ENCODE measurements at places on chromosomes 7 and 10.

GRCh38 chr7:132082394-132082793 lies 493.9 kb downstream of the PLXNA4 start:
- DNase-seq = no peak

DNA sequence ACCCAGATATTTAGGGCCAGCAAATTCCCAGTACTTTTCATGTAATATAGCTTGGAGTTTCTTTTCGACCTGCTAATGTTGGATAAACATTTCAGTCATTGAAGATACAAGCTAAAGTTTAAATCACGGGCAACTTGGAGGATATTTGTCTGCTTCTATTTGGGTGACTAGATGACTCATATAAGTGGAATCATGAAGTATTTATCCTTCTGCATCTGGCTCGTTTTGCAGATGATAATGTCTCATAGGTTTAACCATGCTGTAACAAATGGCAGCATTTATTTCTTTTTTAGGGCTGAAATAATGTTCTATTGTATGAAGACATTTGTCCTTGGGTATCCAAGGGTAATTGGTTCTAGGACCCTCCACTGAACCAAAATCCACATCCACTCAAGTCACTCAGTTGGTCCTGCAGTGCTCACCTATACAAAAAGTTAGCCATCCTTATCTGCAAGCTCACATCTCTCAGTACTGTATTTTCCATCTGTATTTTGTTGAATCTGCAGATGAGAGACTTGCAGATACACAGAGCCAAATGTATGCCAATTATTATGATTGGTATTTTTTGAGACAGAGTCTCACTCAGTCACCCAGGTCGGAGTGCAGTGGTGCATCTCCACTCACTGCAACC lies 187.2 kb upstream of the CSTF2T start:
- DNase-seq = no peak

DNA sequence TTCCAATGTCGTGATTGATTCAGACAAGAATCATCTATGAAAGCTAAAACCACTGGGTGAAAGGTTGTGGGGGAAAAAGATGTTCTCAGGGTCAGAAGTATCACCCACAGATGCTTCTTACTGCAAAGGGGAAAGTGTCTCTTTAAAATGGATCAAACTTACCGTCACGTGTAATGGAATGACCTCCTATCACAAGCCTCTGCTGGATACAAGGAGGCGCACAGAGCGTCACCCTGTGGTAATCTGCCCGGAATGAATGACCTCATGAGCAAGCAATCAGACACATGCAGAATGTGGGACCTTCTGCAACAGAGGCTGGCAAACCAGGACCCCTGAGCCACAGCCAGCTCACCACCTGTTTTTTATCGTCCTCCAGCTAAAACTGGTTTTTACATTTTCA lies 33.0 kb downstream of the WIPF3 start:
- no peak for DNase-seq

DNA sequence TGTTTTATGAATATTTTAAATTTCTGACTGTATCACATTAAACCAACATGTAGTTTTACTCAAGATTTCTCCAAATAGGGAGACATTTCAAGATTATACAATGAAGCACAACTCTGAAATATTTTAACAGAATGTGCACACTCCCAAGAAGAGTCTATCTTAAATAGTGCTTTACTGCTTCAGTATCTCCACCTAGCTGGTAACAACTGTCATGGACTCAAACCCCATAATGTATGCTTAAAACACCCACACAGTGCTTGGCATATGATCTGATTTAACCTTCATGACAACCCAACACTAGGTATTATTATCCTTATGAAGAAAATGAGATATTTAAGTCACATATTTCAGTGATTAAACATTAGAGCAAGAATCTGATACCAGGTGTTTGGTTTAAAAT lies 45.9 kb downstream of the ASZ1 start:
- DNase-seq = no peak

GRCh38 chr7:106756884-106757283 lies 95.9 kb upstream of the CCDC71L start:
- no peak for DNase-seq

GRCh38 chr10:61897671-61898434 lies 3.6 kb upstream of the ARID5B start:
- peak; percentile 69 for DNase-seq

GRCh38 chr7:44103566-44103922 lies 601 bp upstream of the AEBP1 start:
- DNase-seq = peak; percentile 39

- DNase-seq = no peak
Measured at GRCh38 chr7:7478569-7478968, 57.1 kb downstream of the COL28A1 start.

DNA sequence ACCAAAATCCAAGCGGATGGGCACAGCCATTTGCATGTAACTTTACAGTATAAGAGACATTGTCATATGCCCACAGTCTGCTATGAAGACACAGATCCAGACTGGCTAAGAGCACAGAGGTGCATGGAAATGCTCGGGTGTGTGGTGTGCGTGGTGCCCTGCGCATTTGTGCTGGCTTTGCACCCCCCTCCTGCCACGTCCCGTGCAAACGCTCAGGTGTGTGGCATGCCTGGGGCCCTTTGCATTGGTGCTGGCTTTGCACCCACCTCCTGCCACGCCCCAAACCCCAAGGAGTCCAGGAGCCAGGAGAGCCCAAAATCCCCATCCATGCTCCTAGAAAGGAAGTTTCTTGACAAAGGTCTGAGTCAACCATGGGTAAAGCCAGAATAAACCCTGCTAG lies 306.2 kb downstream of the PTPRN2 start:
- no peak for DNase-seq

GRCh38 chr7:54882694-54883093 lies 123.7 kb upstream of the SEC61G start:
- DNase-seq = no peak

GRCh38 chr7:156540619-156541165 lies 99.9 kb upstream of the RNF32 start:
- no peak for DNase-seq

DNA sequence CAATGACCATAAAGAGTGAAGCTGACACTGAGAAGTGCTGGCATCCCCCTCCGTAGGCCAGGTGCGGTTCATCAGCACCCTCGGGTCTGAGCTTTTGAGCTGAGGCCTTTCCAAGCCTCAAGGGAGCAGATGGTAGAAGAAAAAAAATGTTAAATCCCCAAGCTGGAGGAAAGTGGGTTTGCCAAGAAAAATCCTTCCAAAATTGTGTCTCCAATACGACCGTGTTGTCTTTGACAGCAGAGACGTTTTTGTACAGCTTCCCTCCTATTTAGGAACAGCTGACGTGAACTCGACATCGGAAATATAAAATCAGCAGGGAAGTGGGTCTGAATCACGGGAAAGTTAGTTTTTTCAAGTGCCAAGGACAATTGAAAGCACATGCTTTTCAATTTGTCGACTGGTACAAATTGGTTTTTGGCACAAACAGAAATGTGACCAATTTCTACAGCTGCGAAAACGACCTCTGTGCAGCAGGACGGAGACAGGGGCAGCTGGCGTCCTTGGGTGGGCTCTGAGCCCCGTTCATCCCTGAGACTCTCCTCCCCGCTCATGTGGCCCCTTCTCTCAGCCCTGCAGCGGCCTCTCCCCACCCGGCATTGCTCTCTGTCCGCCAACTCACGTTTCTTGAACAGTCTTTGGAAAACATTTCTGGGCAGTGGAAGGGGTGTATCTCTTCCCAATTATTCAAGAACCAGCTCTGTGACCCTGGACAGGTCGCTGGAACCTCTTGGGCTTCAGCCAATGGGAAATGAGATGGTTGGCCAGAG lies 89.9 kb downstream of the PAXIP1 start:
- DNase-seq = no peak

DNA sequence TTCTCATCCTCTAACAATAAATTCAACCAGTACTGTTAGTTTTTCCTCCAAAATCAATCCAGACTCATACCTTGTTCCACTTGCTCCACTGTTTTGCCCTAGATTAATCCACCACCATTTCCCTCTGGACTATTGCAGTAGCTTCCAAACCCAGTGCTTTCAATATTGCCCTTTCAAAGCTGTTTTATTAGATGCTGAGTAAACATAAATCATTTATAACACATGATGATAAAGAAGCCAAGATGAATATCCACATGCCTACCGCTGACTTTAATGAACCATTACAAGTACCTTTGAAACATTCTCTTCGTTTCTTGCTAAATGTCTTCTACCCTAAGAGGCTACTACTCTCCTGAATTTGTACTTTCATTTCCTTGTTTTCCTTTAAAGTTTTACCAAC lies 174.2 kb upstream of the FAM171A1 start:
- no peak for DNase-seq

DNA sequence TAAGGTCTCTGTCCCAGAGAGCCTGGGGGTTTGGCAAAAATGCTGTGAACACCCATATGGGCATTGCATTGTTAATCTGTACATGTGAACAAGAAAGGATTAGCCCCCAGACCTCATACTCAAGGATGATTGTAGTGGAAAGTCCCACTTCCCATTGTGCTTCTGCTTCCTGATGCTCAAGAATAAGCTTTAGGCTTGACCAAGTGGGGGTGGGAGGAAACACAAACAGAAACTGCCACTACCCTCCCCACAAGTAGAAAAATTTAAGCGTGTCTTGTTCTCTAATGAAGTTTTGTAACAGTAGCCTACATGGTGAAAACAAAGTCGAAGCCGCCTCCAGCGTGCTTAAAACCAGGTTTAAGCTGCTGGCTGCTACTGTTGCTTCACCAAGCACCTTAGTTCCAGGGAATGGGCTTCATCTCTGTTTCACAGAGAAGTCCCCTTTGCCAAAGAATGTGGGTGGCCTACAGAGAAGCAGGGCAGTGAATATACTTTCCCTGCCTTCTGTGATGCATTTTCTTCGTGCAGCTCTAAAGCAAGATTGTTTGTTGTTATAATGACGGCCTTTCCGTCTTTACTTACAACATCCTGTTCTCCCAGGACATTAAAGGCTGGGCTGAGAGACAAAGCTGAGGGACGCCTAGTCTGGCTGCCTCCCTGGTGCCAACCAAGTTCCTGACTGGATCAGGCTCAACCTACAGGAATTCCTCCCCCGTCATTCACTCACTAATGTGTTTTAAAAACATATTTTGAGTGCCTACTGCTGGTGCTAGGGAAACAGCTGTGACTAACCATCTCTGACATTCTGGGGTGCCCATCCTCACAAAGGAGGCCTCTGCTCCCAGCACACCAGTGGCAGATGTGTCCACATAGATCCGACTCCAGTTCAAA lies 32.1 kb upstream of the CCSER2 start:
- DNase-seq = no peak

DNA sequence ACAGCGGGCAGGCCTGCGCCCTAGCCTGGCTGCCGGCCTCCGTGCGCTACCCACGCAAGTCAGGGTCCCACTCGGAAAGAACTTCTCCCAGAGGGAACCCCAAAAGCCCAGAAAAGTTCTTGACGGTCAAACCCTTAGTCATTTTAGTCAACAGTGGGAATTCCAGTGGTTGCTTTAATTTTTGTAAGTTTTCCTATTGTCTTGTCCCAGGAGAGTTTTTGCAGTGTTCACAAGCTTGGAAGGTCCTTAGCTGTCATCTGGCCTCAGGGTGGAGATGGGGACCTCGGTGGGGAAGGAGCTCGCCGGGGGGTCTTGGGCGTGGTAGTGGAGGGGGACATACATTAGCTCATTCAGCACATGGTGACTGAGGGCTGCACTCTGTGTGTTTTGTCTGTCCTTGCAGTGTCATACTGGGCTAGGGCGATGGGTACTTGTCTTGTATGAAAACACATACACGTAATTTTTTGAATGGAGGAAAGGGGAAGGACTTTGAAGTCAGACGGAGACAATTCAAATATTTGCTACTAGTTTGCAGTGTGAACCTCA lies 736 bp downstream of the MINDY4 start:
- DNase-seq = no peak

DNA sequence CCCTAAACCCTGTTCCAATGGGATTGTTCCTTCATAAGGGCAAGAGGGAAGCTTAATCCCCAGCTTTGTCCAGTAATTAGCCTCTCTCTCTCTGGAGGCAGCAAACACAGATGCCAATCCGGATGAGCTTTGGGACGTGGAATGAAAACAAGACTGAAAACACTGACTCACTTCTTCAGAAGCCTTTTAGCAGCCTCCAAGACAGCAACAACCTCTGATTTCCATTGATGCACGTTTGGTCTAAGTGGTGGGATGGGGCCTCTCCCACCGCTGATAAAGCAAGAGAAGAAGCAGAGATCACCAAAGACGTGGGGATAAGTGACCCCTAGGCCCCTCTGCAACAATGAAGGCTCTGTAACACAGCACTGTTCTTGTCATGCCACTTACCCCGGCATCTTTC lies 5.8 kb upstream of the GFRA1 start:
- DNase-seq = no peak

GRCh38 chr10:67033878-67034277 lies 108.0 kb downstream of the LRRTM3 start:
- DNase-seq = no peak

DNA sequence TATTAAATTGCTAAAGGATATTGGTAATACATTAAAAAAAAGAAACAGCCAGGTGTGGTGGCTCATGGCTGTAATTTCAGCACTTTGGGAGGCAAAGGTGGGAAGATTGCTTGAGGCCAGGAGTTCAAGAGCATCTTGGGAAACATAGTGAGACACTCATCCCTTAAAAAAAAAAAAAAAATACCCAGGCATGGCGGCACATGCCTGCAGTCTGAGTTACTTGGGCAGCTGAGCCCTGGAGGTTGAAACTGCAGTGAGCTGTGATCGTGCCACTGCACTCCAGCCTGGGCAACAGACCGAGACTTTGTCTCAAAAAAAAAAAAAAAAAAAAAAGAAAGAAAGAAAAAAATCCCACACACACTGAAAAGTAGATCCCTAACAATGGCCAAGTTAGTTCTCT lies 59.7 kb downstream of the MACC1 start:
- DNase-seq = no peak

DNA sequence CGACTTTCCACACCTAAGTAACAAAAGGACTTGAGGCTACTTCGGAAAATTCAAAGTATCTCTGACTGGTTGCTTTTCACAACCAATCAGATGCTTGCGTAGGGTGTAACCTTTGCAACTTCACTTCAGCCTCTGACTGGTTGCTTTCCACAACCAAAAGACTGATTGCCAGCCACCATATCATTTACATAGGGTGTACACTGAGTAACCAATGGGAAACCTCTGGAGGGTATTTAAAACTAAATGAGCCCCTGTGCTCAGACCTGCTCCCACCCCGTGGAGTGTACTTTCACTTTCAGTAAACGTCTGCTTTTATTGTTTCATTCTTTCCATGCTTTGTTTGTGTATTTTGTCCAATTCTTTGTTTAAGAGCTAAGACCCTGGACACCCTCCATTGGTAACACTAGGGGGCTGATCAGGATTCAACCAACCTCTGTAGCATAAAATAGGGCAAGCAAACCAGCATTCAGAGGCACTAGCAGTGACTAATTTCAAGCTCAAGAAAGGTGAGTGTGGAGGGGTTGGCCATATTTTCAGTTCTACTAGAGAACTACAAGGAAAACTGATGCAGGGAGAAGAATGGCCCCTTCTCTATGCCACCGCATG lies 390.8 kb downstream of the POM121L12 start:
- no peak for DNase-seq

DNA sequence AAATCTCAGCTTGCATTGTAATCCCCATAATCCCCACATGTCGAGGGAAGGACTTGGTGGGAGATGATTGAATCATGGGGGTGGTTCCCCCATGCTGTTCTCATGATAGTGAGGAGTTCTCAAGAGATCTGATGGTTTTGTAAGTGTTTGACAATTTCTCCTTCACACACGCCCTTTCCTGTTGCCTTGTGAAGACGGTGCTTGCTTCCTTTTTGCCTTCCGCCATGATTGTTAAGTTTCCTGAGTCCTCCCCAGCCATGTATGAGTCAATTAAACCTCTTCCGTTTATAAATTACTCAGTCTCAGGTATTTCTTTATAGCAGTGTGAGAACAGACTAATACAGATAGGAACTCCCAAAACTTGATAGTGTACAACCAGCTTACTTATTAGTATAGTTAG lies 98.6 kb downstream of the CREM start:
- no peak for DNase-seq

- no peak for DNase-seq
Measured at GRCh38 chr7:36157527-36158320, 4.7 kb downstream of the EEPD1 start.
